ENCODE measurements at places on chromosomes 2 and 18. TPM values are rescaled to one million over a fixed set of nuclear protein-coding genes. Genes with fewer than 3 reads are reported as not detected.

The PLGLB2 gene
- 0.44 TPM for total RNA-seq

DNA sequence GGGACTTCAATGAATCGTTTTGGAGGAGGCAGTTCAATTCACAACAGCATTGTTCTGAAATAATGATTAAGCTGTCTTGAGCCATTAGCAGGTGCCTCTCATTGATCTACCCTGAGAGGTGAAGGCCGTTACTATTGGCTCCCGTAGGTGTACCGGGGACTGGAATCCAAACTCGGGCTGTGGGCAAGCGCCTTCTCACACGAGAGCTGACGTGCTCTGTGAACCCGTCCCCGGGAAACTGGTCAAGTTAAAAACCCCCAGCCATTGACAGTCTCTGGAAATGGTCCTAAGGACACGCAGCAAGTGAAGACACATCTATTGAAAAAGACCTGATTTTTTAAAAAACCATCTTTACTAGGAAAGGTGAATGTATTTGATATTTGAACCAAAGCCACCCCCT is 8.1 kb upstream of the NFATC1 start:
- no peaks in the 10 kb centered on the region for H3K27me3 ChIP-seq
- no peaks in the 10 kb centered on the region for H3K36me3 ChIP-seq
- H3K27ac ChIP-seq, result no peak overlapping the region
- no peak overlapping the region for H3K4me3 ChIP-seq
- no peaks in the 10 kb centered on the region for H3K4me1 ChIP-seq

- no peak for DNase-seq
- H3K27ac ChIP-seq, result no peak overlapping the region
- no peaks in the 10 kb centered on the region for H3K36me3 ChIP-seq
- no peaks in the 10 kb centered on the region for H3K4me1 ChIP-seq
- no peak overlapping the region for H3K4me3 ChIP-seq
These were observed 49.3 kb downstream of the ACAA2 start for GRCh38 chr18:49764032-49764431.

DNA sequence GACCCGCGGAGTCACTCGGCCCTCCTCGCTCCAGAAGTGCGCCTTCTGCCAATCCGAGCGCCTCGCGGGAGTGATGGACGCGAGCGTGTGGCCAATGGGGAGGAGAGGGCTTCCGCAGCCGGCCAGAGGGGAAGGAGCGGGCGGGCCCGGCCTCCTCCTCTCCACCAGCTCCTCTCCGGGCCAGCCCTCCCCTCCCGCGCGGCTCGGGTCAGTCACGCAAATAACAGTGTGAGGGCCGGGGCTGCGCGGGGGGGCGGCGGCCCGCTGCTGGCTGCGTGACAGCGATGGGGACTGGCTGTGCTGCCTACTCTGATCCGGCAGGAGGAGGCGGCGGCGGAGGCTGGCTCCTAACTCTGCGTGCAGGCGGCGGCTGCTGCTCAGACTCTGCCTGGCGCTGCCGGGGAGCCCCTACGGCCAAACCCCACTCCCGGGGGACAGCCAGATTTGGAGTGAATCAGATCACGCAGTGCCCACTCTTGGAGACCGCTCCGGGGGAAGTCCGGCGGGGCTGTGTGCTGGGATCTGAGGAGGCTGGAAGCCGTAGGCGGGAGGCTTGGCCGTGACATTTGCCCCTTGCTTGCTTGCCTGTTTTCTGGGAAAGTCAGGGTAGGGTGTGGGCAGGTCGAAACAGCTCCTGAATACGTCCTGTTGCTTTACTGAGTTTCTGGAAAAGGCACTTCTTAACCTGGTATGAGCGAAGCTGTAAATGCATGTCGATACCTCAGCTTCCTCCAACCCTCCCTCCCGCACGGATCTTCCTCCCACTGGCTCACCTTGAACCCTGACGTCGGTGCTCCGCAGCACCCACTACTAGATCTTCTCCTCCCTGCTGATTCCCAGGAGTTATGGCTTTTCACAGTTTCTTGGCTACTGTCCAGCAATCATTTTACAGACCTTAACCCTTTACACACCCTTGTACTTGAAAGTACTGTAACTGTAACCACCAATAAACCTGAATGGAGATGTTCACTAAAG is 97.9 kb upstream of the SERTAD2 start:
- H3K36me3 ChIP-seq, result no peaks in the 10 kb centered on the region
- H3K27me3 ChIP-seq, result no peaks in the 10 kb centered on the region
- peak overlapping the region; percentile 53 for H3K4me3 ChIP-seq
- peaks cover 15% of the 10 kb centered on the region for H3K4me1 ChIP-seq

The SLC38A11 gene
- 0.30 TPM for total RNA-seq

GRCh38 chr2:45771261-45771660 is 119.8 kb downstream of the PRKCE start:
- DNase-seq, result peak; percentile 56
- no peaks in the 10 kb centered on the region for H3K27me3 ChIP-seq
- H3K4me3 ChIP-seq, result peak overlapping the region; percentile 21
- H3K27ac ChIP-seq, result peak overlapping the region; percentile 62

DNA sequence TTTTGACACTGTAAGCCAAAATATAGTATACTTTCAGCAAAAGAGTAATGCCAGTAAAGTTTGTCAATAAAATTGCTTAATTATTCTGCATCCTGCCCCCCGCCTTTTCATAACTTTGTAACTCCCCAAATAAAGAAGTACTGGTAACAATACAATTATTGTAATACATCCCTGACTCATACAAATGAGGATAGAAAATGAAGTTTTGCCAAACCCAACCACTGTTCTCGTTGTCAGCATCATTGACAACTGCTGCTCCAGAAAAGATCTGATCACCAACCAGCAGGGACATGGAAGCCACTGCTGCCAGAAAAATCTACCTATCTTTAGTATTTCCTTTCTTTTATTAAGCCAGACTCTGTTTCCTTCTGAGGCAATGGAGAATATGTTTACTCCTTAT is 27.1 kb downstream of the SCN3A start:
- H3K4me3 ChIP-seq, result no peak overlapping the region
- H3K27ac ChIP-seq, result no peak overlapping the region
- no peaks in the 10 kb centered on the region for H3K27me3 ChIP-seq
- DNase-seq, result no peak
- no peaks in the 10 kb centered on the region for H3K36me3 ChIP-seq
- H3K4me1 ChIP-seq, result no peaks in the 10 kb centered on the region

The DLX2 gene
- not detected for total RNA-seq

DNA sequence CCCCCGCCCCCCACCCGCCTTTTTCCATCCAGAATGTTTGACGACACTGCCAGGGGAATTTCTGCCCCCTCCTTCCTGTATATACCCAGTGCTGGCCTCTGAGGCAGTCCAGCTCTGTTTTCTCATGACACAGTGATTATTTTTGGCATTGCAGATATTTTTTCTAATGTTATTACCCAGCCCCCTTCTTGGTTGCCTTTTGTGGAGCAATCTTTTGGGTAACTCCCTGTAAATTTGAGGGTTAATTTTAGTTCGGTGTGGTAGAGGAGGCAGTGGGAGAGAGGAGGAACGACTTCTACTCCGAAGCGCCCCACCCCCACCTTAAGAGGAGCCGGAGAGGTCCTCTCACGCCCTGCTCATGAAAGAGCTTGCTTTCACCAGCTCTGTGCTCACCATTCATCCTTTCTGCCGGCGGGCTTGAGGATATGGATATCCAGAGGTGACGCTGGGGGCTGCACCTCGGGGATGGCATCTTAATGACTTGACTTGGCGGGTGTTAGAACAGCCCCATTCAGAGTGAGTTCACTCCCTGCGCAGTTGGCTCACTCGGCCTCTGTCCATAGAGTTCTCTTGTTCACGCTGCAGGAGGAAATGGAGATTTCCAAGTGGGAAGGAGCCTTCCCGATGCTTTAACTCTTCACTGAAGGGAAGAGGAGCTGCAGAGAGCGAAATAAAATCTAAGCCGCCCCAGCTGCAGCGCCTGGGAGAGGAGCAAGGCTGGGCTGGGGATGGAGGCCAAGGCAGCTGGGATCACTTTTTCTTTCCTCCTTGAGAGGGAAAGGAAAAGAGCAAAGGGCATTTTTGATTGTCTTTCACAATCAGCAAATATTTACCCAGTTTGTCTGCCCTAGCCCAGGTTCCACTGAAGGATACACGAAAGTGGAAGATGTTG is 38.4 kb downstream of the EPAS1 start:
- H3K4me1 ChIP-seq, result peaks cover 98% of the 10 kb centered on the region
- H3K36me3 ChIP-seq, result no peaks in the 10 kb centered on the region
- H3K27me3 ChIP-seq, result no peaks in the 10 kb centered on the region
- H3K4me3 ChIP-seq, result no peak overlapping the region
- DNase-seq, result no peak

DNA sequence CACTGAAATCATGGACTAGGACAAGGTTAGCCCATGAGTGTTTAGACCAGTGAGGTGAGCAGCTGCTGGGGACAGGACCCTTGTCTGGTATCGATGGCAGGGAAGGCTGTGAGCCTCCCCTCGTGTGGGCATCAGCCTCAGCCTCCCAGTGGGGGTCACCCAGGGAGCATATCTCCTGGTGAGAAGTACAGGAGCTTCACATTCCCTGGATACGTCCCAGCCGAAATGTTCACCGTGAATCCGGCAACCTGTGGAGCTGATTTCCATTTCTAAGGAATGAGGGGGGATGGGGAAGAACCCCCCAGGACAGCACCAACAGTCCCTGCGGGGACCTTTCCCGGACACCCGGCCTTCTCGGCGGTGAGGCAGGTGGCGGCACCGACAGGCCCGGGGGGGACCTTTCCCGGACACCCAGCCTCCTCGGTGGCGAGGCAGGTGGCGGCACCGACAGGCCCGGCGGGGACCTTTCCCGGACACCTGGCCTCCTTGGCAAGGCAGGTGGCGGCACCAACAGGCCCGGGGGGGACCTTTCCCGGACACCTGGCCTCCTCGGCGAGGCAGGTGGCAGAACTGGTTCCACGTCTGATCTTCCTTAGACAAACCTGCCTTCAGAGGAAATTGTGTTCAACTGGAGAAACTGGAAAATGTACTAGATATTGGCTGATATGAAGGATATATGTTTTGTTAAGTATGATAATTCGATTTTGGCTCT is 21.2 kb downstream of the RTP5 start:
- no peak overlapping the region for H3K4me3 ChIP-seq
- H3K27me3 ChIP-seq, result no peaks in the 10 kb centered on the region
- H3K27ac ChIP-seq, result no peak overlapping the region
- H3K36me3 ChIP-seq, result no peaks in the 10 kb centered on the region
- no peaks in the 10 kb centered on the region for H3K4me1 ChIP-seq

The ZNF521 gene
- total RNA-seq, result 4.7 TPM

Measured in upper lobe of left lung (tissue), 6 donors.